ENCODE measurements at places on chromosomes 2 and 18. TPM values are rescaled to one million over a fixed set of nuclear protein-coding genes. Genes with fewer than 3 reads are reported as not detected.

EML6 gene
- total RNA-seq: 0.67 TPM

DNA sequence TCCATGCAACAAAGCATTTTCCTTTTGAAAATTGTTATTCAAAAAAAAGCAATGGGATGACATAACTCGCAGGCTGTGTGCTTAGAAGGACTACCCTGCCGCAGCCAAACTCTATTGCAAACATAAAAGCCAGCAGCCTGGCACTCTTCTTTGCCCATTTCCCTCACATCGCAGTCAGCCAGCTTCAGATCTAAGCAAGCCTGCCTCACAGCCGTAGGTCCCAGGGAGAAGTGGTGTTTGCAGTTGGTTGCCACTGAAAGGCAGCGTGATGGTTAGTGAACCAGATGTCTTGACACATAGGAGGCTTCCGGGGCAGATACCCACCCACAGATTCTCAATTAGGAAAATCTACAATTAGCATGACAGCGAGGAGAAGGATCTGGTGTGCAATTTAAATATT lies 655.2 kb downstream of the RNF144A start:
- DNase-seq: no peak

DNA sequence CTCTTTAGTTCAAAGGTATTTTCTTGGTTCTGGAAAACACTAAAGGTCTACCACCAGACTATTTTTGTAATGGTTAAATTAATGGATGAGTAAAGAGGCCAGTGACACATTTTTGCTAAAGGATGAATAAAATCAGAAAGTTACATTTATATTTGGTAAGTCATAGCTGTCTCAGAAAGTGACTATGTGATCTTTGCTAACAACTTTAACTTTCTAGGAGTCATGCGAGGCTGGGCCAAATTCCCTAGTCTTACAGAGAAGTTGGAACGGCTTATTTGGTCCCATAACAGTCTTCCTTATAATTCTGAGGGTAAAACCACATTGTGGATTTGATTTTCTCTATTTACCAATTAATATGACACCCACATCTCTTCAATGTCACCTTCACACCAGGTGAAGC lies 198.1 kb downstream of the PDE1A start:
- DNase-seq: no peak

HOXD12 gene
- total RNA-seq: not detected

IL36RN gene
- total RNA-seq: not detected

NDUFS1 gene
- 212 TPM for total RNA-seq

SLC30A3 gene
- 6.5 TPM for total RNA-seq

DNA sequence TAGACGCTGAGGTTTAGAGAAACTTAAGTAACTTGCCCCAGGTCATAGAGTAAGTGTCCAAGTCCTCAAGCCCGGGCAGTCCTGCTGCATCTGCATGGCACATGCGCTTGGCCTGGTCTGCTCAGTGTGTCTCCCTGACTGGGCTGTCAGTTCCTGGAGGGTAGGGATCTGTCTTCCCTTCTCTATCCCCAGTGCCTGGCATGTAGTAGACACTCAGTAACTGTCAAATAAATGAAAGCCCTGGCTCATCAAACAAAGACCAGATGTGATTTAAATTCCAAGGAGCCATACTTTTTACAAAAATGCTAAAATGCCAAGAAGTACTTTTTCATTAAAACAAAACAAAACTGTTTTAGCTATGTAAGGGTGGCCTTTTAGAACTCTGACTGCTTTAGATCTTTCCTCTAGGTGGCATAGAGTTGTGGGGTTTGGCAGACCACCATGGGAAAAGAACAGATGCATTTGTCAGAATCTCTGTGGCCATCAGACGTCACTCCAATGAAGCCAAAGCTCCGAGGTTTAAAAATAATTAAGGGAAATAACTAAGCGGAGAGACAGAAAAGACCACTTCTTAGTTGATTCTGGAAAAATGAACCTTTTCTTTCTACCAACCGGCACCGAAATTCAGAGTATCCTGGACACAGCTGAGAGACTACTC lies 34.0 kb downstream of the EPAS1 start:
- DNase-seq: no peak

DNA sequence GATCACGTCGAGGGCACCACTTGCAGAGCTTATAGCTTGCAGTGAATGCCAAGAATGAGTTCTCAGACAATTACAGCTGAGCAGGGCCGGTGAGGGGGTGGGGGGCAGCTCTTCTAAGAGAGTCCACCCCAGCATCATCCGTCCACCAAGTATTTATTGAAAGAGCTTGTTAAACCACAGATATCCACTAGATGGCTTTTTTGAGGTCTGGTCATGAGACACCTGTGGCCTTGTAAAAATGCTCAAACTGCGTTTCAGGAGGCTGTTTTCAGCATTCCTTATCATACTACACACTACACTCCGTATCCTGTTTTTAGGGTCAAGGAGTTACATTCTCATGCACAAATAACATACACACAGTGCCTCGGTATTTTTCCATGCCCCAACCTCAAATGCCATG lies 51.5 kb downstream of the DNAJC10 start:
- peak; percentile 60 for DNase-seq

DNA sequence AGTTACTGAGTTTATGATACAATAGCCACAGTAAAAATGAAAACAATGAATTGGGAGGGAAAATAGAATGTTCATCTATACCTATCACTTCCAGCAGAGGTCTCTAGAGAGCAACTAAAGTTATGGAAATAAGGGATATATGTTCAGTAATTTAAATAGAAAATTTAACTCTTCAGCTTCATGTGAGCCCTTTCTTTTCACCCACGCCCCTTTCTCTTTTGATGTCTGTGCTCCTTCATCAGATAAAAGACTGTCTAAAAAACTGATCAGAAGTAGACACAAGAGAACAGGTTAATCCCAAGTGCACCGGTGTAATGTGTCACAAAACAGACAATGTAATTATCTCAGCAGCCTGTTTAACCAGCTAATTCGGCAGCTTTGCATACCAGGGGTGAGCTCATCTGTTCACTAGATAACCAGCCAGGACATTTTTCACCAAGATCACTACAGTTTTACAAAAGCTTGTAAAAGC lies 238.5 kb upstream of the ERBB4 start:
- DNase-seq: peak; percentile 19

RSAD2 gene
- 2.8 TPM for total RNA-seq

- no peak for DNase-seq
Measured at GRCh38 chr18:39350945-39351344, 1785.3 kb upstream of the CELF4 start.

SERPINB13 gene
- not detected for total RNA-seq

DNA sequence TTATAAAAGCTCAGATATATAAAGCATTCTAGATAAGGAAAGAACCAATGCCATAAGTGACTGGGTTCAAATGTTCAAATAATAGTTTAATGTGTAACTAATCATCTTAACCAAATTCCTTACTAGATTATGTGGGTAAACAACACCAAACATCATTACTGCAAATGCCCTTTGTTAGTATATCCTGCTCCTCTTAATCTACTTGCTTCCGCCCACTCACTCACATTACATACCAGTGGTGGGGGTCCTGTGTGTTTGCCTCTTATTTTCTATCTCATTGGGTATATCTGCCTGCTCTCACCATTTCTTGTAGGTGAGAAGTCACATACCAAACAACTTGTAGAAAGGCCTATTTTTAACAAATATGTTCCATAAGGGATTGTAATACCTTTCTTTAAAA lies 562.1 kb downstream of the NRXN1 start:
- DNase-seq: no peak

GRCh38 chr2:196515051-196515450 lies 124.5 kb upstream of the CCDC150 start:
- DNase-seq: no peak

FKBP7 gene
- 10.5 TPM for total RNA-seq

KCNF1 gene
- 0.71 TPM for total RNA-seq

GRCh38 chr2:207107551-207107950 lies 58.2 kb downstream of the KLF7 start:
- no peak for DNase-seq

PLGLB2 gene
- 0.50 TPM for total RNA-seq

Measured in A172 (cell line).